Bronchial smooth muscle cell (primary cell): ENCODE measurements at places on chromosomes 16 and 17. TPM values are rescaled to one million over a fixed set of nuclear protein-coding genes. Genes with fewer than 3 reads are reported as not detected.

The IRX3 gene
- under 0.01 TPM in 1 of 2 replicates, not detected in the other for total RNA-seq

The KRTAP9-4 gene
- not detected in 2 replicates for total RNA-seq

The DPEP1 gene
- under 0.01 and 0.26 TPM in 2 replicates for total RNA-seq

The ANKRD40CL gene
- total RNA-seq = not detected in 2 replicates

The KCTD11 gene
- total RNA-seq = 4.6 and 5.4 TPM in 2 replicates

The ZNF750 gene
- total RNA-seq = 0.09 TPM in 1 of 2 replicates, not detected in the other

The ATXN2L gene
- 28.1 and 32.5 TPM in 2 replicates for total RNA-seq

The KRT33B gene
- total RNA-seq = not detected in 2 replicates

The TRAPPC1 gene
- total RNA-seq = 62.2 and 66.2 TPM in 2 replicates

The IL17C gene
- 0.09 TPM in 1 of 2 replicates, not detected in the other for total RNA-seq

The KLHL11 gene
- total RNA-seq = 19.5 TPM in 2 replicates

The SMIM36 gene
- total RNA-seq = not detected in 2 replicates

The MYH13 gene
- total RNA-seq = under 0.01 TPM in 1 of 2 replicates, not detected in the other

The TRPV3 gene
- total RNA-seq = 1.6 and 2.8 TPM in 2 replicates
